ENCODE measurements at places on chromosomes 4 and X.

DNA sequence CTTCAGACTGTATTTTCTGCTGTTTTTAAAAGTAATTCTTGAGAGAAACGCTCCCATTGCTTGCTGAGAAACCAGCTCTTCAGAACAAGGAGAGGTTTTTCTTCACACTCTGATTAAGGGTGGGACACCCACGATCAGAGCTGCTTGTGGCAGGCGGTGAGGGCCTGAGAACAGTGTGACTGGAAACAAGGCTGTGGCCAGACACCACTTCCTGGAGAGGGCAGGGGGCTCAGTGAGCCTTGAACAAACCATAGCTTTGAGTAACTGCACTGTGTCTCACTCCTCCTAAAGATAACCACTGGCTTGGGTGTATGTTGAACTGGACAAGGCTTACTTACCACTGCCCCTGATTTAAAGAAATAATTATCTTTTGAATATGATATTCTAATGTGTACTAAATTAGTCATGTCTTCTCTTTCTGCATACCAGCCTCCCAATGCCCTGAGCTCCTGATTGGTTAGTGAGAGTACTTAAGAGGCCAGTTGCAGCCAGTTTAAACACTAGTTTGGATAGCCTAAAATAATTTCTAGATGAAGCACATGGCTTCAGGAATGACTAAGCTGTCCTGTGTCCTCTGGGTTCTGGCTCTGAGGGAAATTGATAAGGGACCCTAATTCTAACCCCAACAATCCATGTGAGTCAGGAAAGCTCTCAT, 3.7 kb upstream of the GPR82 start:
- DNase-seq: peak; percentile 50

- DNase-seq: no peak
Observed at GRCh38 chr4:15868111-15868510, 70.4 kb downstream of the FGFBP1 start.

DNA sequence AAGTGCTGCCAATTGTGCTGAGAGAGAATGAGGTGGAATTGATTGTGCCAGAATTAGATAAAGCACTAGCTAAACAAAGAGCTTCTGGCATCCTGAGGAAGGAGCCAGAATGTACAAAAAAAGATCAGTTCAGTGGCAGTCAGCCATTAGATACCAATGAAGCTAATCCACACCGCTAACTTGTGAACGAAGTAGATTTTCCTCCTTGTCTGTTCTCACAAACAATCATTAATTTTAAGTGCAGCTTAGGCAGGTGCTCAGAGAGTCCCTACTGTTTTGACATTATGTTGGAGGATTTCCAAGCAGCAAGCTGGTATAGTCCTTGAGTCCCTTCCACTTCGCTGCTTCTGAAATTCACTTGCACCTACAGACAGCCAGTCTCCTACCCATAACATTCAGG, 617.4 kb downstream of the CENPC start:
- DNase-seq: no peak

GRCh38 chrX:63934160-63934559, 149.1 kb upstream of the ARHGEF9 start:
- no peak for DNase-seq

- DNase-seq: no peak
Observed at GRCh38 chr4:8537041-8537461, 43.1 kb upstream of the GPR78 start.

GRCh38 chrX:10904220-10904619, 206.9 kb upstream of the HCCS start:
- no peak for DNase-seq

DNA sequence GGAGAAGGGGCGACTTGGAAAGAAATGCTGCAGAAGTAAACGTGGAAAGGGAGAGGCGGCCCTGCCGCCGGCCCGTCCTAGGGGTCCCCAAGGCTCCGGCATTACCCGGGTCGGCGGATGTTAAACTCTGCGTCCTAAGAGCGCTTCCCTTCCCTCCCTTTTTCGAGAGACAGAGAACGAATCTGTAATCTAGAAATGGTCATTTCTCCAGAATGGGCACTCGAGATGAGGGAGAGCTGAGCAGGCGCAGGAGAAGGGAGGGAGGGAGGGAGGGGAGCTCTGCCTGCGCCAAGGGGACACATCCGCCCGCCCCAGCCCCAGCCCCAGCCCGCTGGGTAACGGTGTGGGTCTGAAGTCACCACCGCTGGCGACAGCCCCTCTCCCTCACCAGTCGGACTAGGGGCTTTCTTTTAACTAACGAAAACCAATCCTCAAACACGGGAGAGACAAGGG, 1.7 kb downstream of the HCFC1 start:
- DNase-seq: no peak

GRCh38 chrX:123882391-123882790, 22.5 kb downstream of the XIAP start:
- DNase-seq: no peak

GRCh38 chr4:171932238-171932637, 119.0 kb downstream of the GALNTL6 start:
- no peak for DNase-seq

DNA sequence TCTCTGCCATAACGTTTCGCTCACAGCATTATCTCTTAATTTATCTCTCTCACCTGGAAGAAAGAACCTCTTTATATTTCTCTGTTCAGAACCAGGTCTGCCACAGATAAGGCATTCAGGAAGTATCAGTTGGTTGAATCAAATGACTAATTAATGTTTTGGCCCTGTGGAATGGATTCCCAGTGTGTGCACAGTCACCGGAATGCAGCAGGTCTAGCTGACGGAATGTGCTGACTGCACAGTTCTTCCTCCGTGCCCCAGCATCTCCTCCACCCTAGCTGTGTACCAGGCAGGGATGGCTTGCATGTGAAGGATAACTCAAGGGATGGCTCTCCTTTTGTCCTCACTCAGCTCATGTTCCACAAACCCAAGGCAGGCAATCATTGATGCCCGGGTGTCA, 141.8 kb upstream of the MSX1 start:
- no peak for DNase-seq

- DNase-seq: no peak
Observed at GRCh38 chr4:152104356-152104755, 343.5 kb upstream of the GATB start.

- DNase-seq: peak; percentile 75
Observed at GRCh38 chr4:113355550-113356371, 306.3 kb downstream of the ANK2 start.

- no peak for DNase-seq
Observed at GRCh38 chr4:87180767-87181166, 39.7 kb downstream of the KLHL8 start.

DNA sequence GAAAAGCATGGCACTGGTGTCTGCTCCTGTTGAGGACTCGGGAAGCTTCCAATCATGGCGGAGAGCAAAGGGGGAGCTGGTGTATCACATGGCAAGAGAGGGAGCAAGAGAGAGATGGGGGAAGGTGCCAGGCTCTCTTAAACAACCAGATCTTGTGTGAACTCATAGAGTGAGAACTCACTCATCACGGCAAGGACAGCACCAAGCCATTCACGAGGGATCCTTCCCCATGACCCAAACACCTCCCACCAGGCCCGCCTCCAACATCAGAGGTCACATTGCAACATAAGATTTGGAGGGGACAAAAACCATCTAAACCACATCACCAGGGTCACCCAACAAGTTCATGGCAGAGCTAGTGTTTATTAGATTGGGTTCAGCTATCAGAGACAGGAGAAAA, 218.7 kb upstream of the BCOR start:
- no peak for DNase-seq

DNA sequence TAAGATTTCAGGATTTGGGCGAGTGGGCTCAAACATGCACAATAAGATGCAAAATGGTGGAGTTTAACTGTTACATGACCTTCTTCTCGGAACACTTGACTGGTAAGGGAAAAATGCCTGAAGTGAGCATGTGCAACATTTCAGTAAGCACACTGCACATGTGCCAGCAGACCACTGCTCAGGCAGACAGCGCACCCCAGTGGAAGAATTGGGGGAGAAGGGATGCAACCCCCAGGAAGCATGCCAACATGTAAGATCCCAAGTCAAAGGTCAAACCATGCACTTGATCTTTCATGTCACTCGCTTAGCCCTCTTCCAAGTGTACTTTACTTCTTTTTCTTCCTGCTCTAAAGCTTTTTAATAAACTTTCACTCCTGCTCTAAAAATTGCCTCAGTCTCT, 256.3 kb downstream of the CENPC start:
- DNase-seq: no peak

DNA sequence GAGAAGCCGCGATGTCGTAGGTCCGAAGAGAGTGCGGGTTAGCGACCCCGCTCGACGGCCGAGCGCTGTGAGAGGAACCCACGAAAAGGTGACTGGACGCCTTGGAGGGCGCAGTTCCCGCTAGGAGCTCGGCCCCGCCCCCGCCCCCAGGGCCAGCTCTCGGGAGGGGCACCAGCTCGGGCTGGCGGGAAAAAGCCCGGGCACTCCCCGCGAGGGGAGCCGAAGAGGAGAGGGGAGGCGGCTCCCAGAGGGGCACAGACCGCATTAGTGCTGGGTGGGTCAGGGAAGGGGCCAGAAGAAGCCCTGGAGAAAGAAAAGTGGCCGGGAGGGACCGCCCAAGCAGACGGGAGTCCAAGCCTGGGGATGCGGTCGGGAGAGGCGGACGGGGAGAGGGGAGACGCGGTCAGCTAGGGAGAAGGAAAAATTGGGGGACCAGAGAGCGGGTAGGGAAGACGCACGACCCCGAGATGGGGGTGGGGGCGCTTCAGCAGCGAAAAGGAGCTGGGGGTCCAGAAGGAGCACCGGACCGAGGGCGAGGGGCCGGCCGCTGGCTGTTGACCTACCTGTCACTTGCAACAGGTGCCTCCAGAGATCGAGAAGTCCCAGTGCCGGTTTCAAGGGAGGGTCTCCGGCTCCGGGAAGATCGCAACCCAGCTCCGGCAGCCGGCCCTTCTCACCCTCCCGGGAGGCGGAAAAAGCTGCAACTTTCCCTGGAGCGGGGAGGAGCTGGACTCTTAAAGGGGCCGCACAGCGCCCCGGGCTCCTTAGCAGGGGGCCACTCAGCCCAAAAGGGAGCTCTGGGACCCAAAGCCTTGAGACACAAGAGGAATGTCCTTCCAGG, at the start of gene SYTL4:
SYTL4 (minus strand) TSS at position 681 of the 841 bp plus-strand sequence. CDS start 30,084 bp downstream, outside the sequence.
- DNase-seq: no peak

DNA sequence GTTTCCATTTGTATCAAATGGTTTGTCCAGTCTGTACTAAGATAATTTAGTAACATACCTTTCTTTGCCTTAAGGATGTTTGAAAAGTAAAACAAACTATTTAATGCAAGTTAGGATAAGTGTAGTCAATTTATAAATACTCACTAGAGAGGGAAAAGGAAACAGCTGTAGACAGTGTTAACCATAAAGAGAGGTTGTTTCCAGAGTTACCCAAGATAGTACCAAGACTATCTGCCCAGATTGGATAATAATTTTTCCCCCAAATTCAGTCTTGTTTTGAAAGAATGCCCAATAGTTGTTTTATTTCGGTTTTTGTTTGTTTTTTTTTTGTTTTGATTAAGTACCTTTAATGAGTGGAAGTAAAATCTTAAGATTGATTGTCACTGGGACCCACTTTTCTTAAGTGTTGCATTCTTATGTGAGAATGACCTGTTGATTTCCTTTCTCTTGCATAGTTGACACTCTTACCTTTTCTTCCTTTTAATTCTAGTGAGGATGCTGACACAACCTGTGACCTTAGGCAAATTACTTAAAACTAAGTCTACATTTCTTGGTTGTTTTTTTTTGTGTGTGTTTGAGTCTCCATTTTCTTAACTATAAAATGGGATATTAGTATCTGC, 12.8 kb downstream of the AFF1 start:
- no peak for DNase-seq

- no peak for DNase-seq
Observed at GRCh38 chr4:122806981-122807679, 19.5 kb upstream of the FGF2 start.

DNA sequence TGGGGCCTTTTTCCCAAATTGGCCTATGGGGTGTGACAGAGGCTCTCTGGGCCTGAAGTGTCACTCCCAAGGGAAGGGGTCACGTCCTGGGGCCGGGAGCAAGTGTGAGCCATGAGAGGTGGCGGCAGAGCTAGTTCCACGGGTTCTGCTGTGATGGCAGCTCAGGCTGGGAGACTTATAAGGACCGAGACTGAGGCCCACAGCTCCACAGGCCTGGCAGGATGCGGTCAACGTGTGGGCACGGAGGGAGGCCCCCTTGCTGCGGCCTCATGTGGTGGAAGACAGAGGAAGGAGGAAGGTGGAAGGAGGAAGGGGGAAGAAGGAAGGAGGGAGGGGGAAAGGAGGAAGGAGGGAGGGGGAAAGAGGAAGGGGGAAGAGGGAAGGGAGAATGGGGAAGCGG, 7.2 kb upstream of the CPLX1 start:
- no peak for DNase-seq

DNA sequence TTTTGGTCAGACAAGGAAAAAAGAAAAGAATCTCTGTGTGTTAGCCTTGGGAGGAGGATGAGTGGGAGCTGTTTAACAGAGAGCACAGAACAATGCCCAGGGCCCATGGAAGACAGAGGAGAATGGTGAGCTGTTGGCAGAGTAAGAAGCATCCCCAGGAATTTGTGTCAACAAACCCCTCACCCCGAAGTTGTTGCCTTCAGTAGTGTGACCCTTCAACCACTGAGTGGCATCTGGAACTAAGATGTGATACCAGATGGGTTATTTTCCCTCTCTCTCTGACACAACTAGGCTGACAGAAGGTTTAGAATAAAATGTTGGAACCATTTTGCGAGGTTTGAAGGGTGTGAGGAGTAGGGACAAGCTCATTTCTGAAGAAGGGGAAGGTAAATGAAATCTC, 25.1 kb downstream of the IGSF1 start:
- DNase-seq: no peak

DNA sequence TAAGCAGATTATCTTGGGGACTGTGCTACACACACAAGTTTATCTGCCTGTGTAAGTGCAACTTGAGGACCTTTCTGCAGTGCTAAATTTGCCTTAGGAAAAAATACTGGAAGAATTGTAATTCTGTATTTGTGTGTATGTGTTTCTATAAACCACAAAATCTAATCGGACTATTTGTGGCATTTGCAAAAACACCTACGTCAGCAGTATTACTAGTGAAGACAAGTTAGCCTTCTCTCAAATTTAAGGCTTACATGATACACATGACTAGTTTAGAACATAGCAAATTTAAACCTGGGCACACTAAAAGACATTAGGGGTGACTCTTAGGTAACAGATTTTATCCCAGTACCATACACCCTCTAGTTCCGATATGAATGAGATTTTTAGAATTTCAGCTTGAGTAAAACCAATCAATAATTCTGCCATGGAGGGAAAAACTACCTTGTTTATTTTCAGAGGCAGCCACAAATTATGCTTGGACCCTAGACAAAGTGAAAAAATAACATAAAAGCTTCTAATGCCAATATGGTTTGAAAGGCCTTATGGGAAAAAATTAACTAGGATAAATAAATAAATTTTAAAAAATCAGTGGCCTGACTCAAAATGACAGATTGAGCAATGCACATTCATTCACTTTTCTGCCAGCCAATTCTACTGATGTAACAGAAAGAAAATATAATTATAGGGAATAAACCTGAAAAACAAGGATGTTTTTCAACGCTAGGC, 176.4 kb downstream of the SNCA start:
- DNase-seq: no peak

- no peak for DNase-seq
Observed at GRCh38 chrX:30814978-30815377, 74.1 kb downstream of the TAB3 start.

- peak; percentile 24 for DNase-seq
Observed at GRCh38 chrX:100928660-100929613, at the start of gene XKRX. Gene XKRX, minus strand, starts transcription at chrX:100928917. Its CDS starts 613 bp downstream, at chrX:100928304.

Data from CD4-positive, alpha-beta T cell treated with Interleukin-2 at 100 ng/mL for 4 hours (primary cell).